ENCODE measurements at places on chromosomes 4 and X. TPM values are rescaled to one million over a fixed set of nuclear protein-coding genes. Genes with fewer than 3 reads are reported as not detected.

HTRA3 gene
- 1.7 TPM for total RNA-seq

SLC25A5 gene
- total RNA-seq, result 305 TPM

BMP2K gene
- 270 TPM for total RNA-seq

LEF1 gene
- 15.9 TPM for total RNA-seq

CCDC149 gene
- total RNA-seq, result 4.0 TPM

FAM47A gene
- not detected for total RNA-seq

KIT gene
- 49.1 TPM for total RNA-seq

STATH gene
- total RNA-seq, result not detected

TRAPPC2 gene
- 12.4 TPM for total RNA-seq

DNA sequence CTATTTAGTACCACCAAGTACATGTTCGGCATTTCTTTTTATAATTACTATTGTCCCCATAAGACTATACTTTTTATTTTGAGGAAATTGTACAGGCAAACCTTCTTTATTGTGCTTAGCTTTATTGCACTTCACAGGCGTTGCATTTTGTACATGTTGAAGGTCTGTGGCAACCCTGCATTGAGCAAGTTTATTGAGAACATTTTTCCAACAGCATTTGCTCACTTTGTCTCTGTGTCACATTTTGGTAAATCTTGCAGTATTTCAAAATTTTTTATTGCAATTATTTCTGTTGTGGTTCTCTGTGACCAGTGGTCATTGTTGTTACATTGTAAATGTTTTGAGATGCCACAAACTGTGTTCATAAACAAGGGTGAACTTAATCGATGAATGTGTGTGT is 10.8 kb upstream of the CXCL5 start:
- no peaks in the 10 kb centered on the region for H3K27me3 ChIP-seq
- H3K4me3 ChIP-seq, result no peak overlapping the region
- H3K27ac ChIP-seq, result no peak overlapping the region
- no peak for DNase-seq
- H3K36me3 ChIP-seq, result no peaks in the 10 kb centered on the region
- peaks cover 7% of the 10 kb centered on the region for H3K4me1 ChIP-seq

GRCh38 chr4:5711479-5712184 is 631 bp downstream of the EVC start:
- H3K4me3 ChIP-seq, result peak overlapping the region; percentile 87
- H3K27ac ChIP-seq, result no peak overlapping the region
- DNase-seq, result peak; percentile 33
- H3K36me3 ChIP-seq, result peaks cover 16% of the 10 kb centered on the region

DNA sequence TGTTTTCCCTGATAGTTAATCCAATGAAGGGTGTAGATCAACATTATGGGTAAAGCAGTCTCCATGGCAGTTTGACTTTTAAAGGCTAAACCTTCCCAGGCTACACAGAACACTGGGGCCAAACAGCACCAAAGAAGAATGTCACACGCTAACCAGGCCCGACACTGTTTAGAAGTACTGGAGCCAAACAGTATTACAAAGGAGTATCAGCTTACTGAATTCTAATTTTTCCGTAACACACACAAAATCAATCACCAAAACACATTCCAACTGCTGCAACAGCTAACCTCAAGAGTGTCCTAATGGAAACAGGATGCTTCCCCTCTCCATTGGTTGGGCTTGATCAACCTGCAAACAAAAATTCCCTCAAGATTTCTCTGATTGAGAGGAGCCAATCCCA is 783.5 kb downstream of the PCDH18 start:
- no peak for DNase-seq
- no peak overlapping the region for H3K4me3 ChIP-seq
- no peak overlapping the region for H3K27ac ChIP-seq
- no peaks in the 10 kb centered on the region for H3K4me1 ChIP-seq

GRCh38 chrX:40086569-40087335 is 11.0 kb downstream of the BCOR start:
- no peaks in the 10 kb centered on the region for H3K36me3 ChIP-seq
- H3K27ac ChIP-seq, result no peak overlapping the region
- DNase-seq, result no peak
- H3K4me3 ChIP-seq, result no peak overlapping the region
- H3K27me3 ChIP-seq, result no peaks in the 10 kb centered on the region
- peaks cover 45% of the 10 kb centered on the region for H3K4me1 ChIP-seq

DNA sequence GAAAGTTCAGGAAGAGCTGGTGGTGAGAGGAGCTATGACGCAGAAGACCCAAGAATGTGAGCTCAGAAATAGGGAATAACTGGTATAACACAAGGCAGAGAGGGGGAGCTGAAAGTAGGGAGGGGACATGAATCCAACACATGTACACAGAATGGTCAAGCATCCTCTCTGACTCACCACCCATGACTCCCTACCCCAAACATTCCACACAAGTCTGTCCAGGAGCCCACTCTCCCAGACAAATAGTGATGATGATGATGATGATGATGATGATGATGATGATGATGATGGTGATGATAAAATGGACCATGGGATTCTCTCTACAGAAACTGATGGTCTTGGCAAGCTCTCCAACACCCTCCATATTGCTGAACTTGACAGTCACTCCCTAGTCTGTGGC is 46.4 kb downstream of the NAT8L start:
- peaks cover 7% of the 10 kb centered on the region for H3K36me3 ChIP-seq
- DNase-seq, result no peak
- H3K4me3 ChIP-seq, result no peak overlapping the region
- H3K27me3 ChIP-seq, result peaks cover 5% of the 10 kb centered on the region
- no peak overlapping the region for H3K27ac ChIP-seq

DNA sequence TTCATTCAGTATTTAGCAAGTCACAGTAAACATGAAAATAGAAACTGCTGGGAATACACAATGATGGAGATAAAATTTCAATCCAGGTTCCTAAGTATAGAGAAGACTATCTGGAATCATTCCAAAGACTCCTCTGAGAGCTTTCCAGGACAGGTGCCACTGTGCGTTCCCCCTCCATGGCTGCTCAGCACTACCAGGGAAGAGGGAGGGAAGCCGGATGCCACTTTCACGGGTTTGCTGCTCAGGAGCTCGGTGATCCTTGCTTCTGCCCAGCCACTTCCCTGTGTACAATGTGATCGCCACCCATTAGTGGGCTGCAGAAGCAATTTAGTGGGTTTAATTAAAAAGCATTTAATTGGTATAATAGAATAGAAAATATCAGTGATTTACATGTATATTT is 94.5 kb downstream of the FNIP2 start:
- peaks cover 8% of the 10 kb centered on the region for H3K4me1 ChIP-seq
- peaks cover 24% of the 10 kb centered on the region for H3K36me3 ChIP-seq
- DNase-seq, result no peak

DNA sequence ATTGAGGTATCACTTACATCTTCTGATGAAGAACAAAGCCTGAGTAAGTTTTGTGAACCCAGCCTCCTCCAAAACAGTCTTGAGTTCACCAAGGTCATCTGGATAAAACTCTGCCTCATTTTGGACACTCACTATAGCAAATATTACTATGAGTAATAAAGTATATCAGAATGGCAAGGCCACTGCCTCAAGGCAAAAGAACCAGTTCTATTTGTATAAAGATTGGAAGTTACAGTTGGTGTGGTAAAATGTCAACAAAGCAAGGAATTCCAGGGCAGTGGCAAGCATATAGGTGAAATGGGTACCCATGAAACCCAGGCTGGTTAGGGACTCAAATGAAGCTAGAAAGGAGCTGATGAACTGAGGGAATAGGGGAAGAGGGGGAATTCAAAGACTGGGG is 2.4 kb upstream of the ARHGEF6 start:
- no peak overlapping the region for H3K27ac ChIP-seq
- H3K4me3 ChIP-seq, result no peak overlapping the region
- no peak for DNase-seq
- no peaks in the 10 kb centered on the region for H3K27me3 ChIP-seq
- H3K4me1 ChIP-seq, result peaks cover 36% of the 10 kb centered on the region

GRCh38 chrX:3815896-3816664 is 102.6 kb upstream of the PRKX start:
- H3K4me3 ChIP-seq, result no peak overlapping the region
- H3K27ac ChIP-seq, result no peak overlapping the region
- DNase-seq, result peak; percentile 15
- no peaks in the 10 kb centered on the region for H3K4me1 ChIP-seq

DNA sequence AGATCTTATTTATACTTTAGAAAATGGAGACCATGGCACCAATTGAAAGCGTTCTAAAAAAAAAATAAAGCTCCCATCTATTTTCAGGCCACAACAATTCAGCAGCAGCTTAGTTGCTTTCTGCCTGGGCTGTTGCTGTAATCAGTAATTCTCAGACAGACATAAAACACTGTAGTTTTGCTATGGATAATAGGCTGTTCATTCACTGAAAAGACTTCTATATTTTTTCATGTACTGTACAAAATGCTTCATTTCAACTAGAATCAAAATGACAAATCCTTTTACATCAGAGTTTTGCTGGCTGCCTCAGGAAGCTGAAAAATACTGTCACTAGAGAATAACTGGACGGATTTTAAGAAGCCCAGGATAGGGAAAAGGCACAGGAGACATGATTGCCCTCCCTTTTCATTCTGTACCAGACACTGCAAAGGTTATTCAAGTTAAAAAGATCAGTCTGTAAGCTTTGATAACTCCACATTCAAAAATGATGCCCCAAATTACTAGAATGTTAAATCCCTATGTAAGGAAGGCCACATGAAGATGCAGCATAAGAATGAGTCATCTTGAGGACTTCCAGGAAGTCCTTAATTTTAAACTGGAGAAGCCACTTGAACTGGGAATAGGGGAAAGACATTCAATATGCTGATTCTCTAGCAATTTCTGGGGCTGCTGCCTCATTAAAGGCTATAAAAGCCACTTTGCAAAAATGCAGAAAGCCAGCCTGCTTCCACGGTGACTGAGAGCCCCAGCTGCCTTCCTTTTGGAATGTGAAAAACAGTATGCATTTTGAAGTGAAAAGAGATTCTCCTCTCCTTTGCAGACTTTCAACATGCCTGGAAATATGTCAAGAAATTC is 403.2 kb upstream of the RASGEF1B start:
- no peak for DNase-seq
- no peak overlapping the region for H3K4me3 ChIP-seq
- H3K36me3 ChIP-seq, result peaks cover 1% of the 10 kb centered on the region
- peaks cover 8% of the 10 kb centered on the region for H3K4me1 ChIP-seq
- no peak overlapping the region for H3K27ac ChIP-seq
- H3K27me3 ChIP-seq, result peaks cover 1% of the 10 kb centered on the region

GRCh38 chr4:139324620-139325019 is 22.3 kb upstream of the NDUFC1 start:
- H3K27ac ChIP-seq, result no peak overlapping the region
- no peak overlapping the region for H3K4me3 ChIP-seq
- H3K36me3 ChIP-seq, result no peaks in the 10 kb centered on the region
- DNase-seq, result no peak
- peaks cover 2% of the 10 kb centered on the region for H3K27me3 ChIP-seq

DNA sequence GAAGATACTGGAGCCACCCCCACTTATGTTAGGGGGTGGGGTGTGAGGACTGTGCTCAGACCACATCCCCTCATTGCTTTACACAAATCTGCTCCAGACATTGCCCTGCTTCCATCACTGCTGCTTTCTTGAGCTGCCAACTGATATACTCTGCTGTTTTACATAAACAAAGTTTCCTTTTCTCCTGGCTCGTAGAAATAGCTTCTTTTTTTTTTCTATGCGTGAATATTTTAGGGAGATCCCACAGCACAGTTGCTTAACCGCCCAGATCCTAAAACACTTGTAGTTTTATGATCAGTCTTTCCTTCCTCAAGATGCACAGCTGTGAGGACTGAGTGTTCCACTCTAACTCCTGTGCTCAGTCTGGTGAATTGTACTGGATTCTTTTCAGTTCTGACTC is 768.4 kb downstream of the PCDH18 start:
- H3K27ac ChIP-seq, result no peak overlapping the region
- DNase-seq, result no peak
- no peaks in the 10 kb centered on the region for H3K27me3 ChIP-seq
- no peak overlapping the region for H3K4me3 ChIP-seq

DNA sequence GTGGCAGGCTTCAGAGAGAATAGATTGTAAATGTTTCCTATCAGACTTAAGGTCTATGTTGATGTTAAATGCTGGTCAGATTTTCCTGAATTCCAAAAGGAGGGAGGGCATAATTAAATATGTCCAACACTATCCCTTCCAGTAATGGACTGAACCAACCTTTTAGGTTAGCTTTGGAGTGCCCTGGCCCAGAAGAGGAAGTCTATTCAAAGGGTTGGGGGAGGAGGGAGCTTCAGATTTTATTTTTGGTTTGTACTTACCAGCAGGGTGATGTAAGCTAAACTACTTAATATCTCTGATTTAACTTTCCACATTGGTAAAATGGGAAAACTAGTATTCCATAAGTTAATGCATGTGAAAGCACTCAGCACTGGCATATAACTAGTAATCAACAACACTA is 91.1 kb downstream of the RBM46 start:
- H3K27me3 ChIP-seq, result no peaks in the 10 kb centered on the region
- peaks cover 17% of the 10 kb centered on the region for H3K36me3 ChIP-seq
- H3K4me3 ChIP-seq, result no peak overlapping the region
- H3K27ac ChIP-seq, result no peak overlapping the region

DNA sequence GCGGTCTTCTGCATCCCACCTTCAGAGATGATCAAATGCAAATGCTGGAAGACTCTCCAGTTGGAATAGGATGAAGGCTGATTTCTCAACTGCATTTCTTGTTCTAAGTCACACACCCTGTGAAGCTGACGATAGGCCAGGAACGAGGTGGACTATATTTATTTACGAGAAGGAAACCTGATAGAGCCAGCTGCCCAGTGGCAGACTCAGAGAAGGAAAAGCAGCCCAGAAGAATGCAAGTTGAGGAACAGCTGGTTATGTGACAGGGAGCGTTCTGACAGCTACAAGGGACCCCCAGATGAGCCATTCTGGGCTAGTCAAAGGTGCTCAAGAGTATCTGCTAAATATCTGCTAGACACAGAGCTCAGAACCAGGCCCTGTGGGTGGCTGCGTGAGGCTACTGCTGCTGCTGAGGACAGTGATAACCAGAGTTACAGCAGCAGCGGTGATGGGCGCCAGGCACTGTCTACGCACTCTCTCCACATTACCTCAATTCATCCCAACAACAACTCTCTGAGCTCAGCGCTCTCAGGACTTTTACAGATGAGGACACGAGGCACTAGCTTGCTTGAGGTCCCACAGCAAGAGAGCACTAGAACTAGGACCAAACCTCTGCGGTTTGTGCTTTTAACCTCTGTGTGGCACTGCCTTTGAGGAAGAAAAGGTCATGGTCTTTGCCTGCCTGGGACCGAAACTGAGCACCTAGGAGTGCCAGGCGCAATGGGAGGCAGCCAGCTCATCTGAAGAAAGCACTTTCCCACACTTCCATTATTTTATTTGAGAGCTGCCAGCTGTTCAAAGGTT is 69.0 kb downstream of the GATB start:
- H3K27ac ChIP-seq, result no peak overlapping the region
- DNase-seq, result no peak
- no peak overlapping the region for H3K4me3 ChIP-seq
- peaks cover 43% of the 10 kb centered on the region for H3K4me1 ChIP-seq
- peaks cover 2% of the 10 kb centered on the region for H3K36me3 ChIP-seq

GRCh38 chr4:88144866-88145300 is 13.6 kb downstream of the ABCG2 start:
- H3K27me3 ChIP-seq, result no peaks in the 10 kb centered on the region
- H3K36me3 ChIP-seq, result peaks cover 3% of the 10 kb centered on the region
- H3K27ac ChIP-seq, result no peak overlapping the region
- peaks cover 15% of the 10 kb centered on the region for H3K4me1 ChIP-seq
- H3K4me3 ChIP-seq, result no peak overlapping the region
- no peak for DNase-seq
